ENCODE measurements at places on chromosomes 6 and 20. TPM values are rescaled to one million over a fixed set of nuclear protein-coding genes. Genes with fewer than 3 reads are reported as not detected.

DNA sequence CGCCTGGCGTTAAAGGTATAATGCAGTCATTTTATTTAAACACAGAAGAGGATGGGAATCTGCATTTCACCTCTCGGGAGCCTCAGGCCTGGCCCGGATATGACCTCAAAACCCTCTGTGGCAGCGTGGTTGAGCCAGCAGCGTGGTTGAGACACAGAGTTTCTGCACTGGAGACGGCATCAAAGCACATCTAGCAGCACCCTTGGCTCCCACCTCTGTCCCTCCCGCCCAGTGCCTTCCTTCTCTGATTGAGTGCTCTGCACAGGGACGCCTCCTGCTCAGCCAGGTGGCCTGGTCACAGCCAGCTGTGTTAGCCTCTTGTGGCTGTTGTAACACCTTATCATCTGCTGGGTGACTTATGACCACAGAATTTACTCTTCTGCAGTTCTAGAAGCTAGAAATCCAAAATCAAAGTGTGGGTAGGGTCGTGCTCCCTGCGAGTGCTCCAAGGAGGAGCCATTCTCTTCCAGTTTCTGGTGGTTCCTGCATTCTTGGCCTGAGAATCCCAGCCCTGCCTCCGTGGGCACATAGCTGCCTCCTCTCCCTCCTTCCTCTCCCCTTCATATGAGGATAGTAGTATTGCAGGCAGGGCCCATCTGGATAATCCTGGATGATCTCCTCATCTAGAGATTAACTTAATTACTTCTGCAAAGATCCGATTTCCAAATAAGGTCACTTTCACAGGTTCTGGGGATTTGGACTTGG, 156.7 kb downstream of the SYCP2 start:
- DNase-seq, result peak; percentile 35

DNA sequence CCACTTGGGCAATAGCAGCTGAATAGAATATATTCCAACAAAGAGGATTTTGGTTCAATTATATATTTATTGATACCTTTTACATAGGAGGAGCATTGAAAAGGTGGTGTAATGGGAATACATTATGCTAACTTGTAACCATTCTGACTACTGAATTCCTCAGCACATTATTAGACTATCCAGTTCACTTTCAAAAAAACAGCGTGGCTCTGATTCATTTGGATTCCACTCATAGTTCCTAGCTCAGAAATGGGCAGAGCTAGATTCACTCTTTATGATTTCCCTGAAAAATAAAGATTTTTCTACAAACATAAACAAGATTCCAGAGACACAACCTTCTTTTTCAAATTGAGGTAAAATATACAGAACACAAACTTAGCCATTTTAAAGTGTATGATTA, 9.2 kb upstream of the TRERF1 start:
- DNase-seq, result no peak

GRCh38 chr6:132764370-132764769, 6.7 kb upstream of the VNN2 start:
- no peak for DNase-seq

The SSTR4 gene
- not detected for total RNA-seq

- peak; percentile 72 for DNase-seq
These were observed 14.2 kb downstream of the PAX1 start for GRCh38 chr20:21719592-21720214.

GRCh38 chr6:156698239-156699016, 78.8 kb upstream of the ARID1B start:
- no peak for DNase-seq

- DNase-seq, result no peak
These were observed 7.8 kb upstream of the GFOD1 start for GRCh38 chr6:13495112-13495776.

DNA sequence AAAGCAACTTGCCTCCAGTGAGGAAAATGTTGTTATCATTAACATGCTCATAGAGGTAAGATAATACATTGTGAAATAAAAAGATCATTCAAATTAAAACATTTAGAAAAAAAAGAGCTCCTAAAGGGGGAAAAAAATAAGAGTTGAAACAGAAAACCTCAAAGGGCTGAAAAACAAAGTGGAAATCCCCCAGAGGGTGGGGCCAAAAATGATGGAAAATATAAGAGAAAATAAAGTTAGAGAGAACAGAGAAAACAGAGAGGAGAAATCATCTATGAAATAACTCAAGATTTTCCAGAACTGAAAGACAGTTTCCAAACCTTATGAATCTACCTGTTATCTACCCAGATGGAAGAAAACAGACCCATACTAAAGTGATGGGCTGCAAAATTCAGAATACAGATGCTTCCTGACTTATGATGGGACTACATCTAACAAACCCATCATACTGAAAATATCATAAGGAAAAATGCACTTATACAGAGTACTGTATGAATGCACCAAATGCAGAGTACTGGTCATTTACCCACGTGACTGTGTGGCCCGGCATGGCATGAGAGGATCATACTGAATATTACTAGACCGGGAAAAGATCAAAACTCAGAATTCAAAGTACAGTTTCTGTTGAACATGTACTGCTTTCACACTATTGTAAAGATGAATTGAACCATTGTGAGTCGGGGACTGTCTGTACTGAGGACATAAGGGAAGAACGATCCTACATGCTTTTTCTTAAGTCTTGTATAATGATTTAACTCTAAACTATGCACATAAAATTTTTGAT, 4.0 kb downstream of the ZBTB24 start:
- no peak for DNase-seq

The VSX1 gene
- not detected for total RNA-seq

GRCh38 chr20:8095648-8096572, 36.2 kb upstream of the PLCB1 start:
- no peak for DNase-seq

GRCh38 chr20:38997622-38998021, 35.5 kb downstream of the DHX35 start:
- DNase-seq, result no peak

DNA sequence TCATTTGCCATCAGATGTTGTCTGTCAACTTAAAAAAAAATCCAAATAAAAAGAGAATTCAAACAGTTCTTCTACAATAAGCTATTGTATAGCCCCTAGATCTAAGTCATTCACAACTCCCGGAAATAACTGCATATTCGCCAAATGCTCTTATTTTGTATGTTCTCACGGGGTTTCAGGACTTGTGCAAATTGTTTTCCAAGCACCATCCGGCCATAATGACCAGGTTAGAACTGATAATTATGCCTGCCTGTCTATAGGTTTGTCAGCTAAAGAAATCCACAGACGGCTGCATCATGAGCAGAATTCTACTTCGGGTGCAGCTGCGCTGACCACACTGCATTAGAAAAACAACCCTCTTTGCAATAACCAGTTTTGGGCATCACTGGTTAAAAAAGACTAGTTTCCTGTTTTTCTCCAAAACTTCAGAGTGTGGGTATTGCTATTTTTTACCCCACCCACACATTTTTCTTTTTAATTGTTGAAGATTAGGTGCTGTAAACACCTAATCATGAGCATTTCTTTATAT, 87.7 kb downstream of the HIVEP2 start:
- no peak for DNase-seq

Data from ureter (tissue), 1 donor.